ENCODE measurements at places on chromosomes 6 and 20. TPM values are rescaled to one million over a fixed set of nuclear protein-coding genes. Genes with fewer than 3 reads are reported as not detected.

ZSCAN23 gene
- total RNA-seq: 3.1 TPM

HLA-DPB1 gene
- total RNA-seq: 37.6 TPM

LY86 gene
- total RNA-seq: not detected

DNA sequence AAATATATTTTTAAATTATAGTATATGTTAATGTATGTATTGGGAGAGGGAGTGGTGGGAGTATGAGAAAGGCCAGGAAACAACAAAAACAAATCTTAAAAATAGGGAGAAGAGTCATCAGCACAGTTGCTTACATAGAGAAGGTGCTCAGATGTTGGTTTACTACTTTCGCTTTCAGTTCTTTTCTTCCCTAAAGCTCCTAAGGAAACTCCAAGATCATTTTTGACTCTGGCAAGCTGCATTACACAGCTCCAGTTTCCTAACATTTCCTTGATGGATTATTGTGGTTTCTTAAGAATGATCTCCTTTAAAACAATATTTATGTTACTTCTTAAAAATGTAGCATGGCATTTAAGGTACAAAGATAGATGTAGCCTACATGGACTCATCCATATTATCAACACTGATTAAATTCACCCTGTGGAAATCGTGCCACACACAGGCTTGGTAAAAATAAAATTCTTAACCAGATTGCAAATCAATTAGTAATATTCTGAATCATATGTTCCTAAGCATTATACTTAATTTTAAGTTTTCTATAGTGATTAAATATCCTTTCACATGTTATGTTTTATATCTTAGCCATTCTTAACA, 118.0 kb upstream of the MAN1A1 start:
- no peak overlapping the region for H3K27ac ChIP-seq
- H3K27me3 ChIP-seq: no peaks in the 10 kb centered on the region
- DNase-seq: no peak
- H3K36me3 ChIP-seq: no peaks in the 10 kb centered on the region
- H3K4me1 ChIP-seq: no peaks in the 10 kb centered on the region

DNA sequence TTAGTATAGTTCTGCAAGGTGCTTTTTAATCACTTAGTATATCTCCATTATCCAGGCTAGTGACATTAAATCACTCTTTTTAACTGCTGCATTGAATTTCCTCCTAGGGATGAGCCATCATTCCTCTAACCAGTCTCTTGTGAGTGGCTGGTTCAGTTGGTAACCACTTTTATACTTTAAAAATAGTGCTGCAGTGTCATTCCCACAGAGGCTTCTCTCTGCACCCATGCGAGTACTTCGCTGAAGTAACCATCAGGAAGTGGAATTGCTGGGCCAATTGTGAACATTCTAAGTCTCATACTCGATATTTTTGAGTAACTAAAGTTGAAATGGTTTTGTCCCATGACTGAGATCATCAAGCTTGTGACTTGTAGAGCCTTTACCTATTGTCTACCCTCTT, 2.1 kb downstream of the BTN3A2 start:
- H3K36me3 ChIP-seq: no peaks in the 10 kb centered on the region
- H3K27ac ChIP-seq: no peak overlapping the region
- H3K4me1 ChIP-seq: no peaks in the 10 kb centered on the region
- no peaks in the 10 kb centered on the region for H3K27me3 ChIP-seq
- H3K4me3 ChIP-seq: no peak overlapping the region
- DNase-seq: no peak

DNA sequence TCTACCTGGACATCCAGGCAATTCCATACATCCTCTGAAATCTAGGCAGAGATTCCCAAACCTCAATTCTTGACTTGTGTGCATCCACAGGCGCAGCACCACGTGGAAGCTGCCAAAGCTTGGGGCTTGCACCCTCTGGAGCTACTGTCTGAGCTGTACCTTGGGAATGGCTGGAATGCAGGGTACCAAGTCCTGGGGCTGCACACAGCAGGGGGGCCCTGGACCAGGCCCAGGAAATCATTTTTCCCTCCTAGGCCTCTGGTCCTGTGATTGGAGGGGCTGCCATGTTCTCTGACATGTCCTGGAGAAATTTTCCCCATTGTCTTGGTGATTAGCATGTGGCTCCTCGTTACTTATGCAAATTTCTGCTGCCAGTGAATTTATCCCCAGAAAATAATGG, 391.9 kb upstream of the CHD6 start:
- DNase-seq: no peak
- H3K4me1 ChIP-seq: no peaks in the 10 kb centered on the region
- no peaks in the 10 kb centered on the region for H3K27me3 ChIP-seq
- peaks cover 6% of the 10 kb centered on the region for H3K36me3 ChIP-seq
- no peak overlapping the region for H3K27ac ChIP-seq

DNA sequence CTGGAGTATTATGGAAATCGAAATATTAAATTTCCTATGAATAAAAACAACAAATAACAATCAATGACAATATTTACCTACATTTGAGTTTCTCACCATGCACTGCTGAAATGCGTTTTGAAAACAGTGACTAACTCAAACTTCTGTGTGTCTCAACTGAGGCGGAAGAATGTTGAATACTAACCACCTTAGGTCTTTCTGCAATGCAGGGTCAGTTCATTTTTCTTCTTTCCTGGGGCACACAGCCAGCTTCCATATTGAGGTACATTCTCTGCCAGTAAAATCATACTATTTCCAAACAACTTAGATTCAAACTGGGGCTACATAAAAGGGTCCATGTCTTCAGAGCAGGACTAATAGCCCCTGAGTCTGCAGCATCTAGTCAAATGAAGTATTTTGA, 310.1 kb downstream of the UTRN start:
- no peak overlapping the region for H3K4me3 ChIP-seq
- no peak for DNase-seq
- 0 out of 2 replicates have a peak, but pooled peaks cover 3% of the 10 kb centered on the region for H3K36me3 ChIP-seq
- peaks cover 22% of the 10 kb centered on the region for H3K4me1 ChIP-seq
- no peaks in the 10 kb centered on the region for H3K27me3 ChIP-seq
- no peak overlapping the region for H3K27ac ChIP-seq

All from GM23338 (cell line).